T1000 (cell line): ENCODE measurements at places on chromosomes 11 and 22.

- no peak for DNase-seq
Measured at GRCh38 chr22:23518376-23519187, 61.5 kb downstream of the IGLL1 start.

- DNase-seq = no peak
Measured at GRCh38 chr22:45285263-45286058, 712 bp downstream of the UPK3A start.

- DNase-seq = no peak
Measured at GRCh38 chr11:96234866-96235441, 108.0 kb downstream of the MAML2 start.

DNA sequence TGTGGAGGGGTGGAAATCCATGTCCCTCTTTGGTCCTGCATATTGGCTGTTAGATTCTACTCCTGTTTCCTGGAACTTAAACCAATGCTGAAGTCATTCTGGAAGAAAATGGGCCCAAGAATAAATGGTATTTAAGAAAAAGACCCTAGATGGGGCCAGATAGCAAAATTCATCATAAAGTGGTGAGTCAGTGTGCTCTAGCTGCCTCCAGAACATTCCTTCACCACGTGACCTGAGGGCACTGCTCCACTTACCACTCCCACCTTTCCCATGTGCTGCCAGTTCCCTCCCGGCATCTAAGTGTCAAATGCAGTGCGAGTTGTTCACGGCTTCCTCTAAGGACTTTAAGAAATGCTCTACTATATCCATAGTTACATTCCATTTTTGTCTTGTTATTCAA lies 30.9 kb upstream of the NAP1L4 start:
- no peak for DNase-seq

- DNase-seq = no peak
Measured at GRCh38 chr11:2800655-2801531, 84.7 kb downstream of the CDKN1C start.

DNA sequence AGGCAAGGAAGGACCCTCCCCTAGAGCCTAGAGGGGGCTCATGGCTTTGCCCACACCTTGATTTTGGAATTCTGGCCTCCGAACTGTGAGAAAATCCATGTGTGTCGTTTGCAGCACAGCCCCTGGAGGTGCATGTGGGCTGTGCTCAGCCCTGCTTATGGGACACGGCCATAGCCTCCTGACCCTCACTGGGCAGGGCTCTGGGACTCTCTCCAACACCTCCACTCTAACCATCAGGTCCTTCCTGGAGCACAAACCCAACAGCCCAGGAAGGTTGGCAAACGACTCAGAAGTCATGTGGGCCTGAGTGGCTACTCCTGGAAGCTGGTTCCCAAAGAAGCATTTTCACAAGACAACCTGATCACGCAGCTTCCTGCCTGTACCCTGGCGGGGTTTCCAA lies 144.1 kb downstream of the CTTN start:
- no peak for DNase-seq

GRCh38 chr11:1842149-1843097 lies 3.6 kb downstream of the TNNI2 start:
- DNase-seq = no peak

GRCh38 chr11:71251761-71252268 lies 562 bp downstream of the SHANK2 start:
- DNase-seq = peak; percentile 46

- no peak for DNase-seq
Measured at GRCh38 chr11:42960521-42961088, 351.2 kb upstream of the API5 start.

DNA sequence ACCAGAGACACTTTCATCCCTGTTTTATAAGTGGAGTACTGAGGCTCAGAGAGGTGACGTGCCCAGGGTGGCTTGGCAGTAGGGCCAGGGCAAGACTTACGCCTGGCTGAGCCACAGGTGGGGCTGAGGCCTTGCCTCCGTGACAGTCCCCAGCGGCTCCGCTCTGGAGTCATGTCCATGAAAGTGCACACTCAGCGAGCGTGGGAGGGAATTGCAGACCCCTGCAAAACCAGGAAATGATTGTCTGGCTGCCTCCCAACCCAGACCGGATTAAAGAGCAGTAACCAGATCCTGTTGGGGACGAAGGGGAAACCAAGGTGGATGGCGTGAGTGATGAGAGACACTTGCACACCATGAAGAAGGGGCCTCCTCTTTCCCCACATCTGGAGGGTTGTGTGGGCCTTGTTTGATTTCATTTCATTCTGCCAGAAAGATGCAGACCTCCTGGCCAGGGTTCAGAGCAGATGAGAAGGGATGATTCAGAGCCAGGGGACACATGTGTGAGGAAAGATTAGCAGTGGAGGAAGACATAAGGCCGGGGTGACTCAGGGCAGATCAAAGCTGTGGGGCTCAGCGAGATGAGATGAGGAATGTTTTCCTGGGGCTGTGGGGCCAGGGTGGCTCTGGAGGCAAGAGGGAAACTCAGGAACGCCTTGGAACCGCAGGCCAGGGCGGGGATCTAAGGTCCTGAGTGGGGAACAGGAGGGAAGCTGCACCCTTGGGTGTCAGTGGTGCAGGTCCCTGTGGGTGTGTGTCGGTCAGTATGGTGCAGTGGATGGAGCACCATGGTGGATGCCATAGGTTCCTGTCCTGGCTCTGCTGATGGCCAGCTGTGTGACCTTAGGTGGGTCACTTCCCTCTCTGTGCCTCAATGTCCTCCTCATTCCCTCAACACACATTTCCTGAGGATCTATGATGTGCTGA lies 29.9 kb upstream of the LRRC32 start:
- DNase-seq = peak; percentile 81

DNA sequence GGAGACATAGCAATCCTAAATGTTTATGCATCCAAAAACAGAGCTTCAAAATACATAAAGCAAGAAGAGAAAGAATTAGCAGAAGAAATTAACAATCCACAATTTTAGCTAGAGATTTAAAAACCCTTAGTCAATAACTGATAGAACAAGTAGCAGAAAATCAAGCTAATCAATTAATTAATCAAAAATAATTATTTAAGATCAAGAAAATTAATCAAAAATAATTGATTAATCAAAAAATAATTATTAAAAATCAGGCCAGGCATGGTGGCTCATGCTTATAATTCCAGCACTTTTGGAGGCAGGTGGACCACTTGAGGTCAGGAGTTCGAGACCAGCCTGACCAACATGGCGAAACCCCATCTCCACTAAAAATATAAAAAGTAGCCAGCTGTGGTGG lies 29.2 kb downstream of the C11orf24 start:
- no peak for DNase-seq

DNA sequence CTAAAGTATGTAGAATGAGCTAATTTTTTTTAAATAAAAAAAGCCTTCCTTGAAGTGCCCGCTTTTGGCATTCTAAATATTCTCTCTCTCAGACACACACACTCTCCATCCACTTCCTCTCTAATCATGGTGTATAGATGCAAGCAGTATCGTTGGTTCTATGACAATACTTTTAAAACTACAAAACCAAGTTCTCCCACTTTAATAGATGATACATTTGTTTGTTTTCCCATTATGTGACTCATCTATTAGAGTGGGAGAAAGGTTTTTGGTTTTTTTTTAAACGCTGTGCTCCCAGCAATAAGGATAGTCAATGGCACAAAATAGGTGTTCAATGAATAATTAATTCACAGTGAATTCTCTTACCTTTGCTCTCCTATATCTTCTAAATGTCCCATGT lies 44.6 kb downstream of the FZD4 start:
- DNase-seq = no peak

- no peak for DNase-seq
Measured at GRCh38 chr11:46050662-46051061, 70.6 kb downstream of the PHF21A start.

GRCh38 chr22:46104170-46104880 lies 46.0 kb upstream of the PPARA start:
- DNase-seq = no peak

DNA sequence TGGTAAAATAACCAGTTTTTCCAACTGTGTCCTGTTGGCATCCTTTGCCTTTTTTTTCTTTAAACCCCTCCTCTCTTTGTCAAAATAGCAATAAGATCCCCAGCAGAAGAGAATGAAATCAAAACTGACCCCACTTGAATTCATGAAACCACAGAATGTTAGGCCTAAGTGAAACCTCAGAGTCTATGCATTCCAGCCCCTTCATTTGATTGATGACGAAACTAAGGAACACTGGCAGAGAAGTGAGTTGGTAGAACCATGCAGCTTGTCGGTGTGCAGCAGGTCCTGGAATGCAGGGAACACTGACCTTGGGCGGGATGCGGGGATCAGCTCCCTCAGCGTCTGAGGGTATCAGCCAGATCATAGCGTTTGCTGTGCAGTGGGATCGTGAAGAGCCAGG lies 57.5 kb downstream of the GRK3 start:
- DNase-seq = no peak

- DNase-seq = no peak
Measured at GRCh38 chr11:64352099-64352994, 6.6 kb upstream of the RPS6KA4 start.

DNA sequence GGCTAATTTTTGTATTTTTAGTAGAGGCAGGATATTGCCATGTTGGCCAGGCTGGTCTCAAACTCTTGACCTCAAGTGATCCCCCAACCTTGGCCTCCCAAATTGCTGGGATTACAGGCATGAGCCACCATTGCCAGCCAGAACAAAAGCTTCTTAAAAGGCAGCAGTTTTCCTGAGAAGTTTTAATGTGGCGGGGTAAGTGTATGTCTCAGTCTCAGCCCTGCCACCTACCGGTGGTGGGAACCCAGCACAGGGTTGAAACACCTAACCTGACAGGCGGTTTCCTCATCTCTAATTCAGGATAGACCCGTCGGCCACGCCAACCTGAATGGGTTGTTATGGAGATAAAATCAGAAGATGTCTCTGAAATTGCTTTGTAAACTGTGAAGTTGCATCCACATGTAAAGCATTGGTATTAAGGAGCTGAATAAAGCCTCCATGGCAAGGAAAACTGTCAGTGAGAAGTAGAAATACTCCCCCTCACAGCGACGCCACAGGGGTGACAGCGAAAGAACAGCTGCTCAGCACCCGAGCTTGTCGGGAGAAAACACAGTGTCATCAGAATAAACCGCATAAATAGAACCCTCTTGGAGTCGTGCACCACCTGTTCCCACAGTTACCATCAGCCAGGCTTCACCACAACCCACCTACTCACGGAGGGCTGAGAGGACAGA lies 165.9 kb upstream of the NCAM1 start:
- no peak for DNase-seq

DNA sequence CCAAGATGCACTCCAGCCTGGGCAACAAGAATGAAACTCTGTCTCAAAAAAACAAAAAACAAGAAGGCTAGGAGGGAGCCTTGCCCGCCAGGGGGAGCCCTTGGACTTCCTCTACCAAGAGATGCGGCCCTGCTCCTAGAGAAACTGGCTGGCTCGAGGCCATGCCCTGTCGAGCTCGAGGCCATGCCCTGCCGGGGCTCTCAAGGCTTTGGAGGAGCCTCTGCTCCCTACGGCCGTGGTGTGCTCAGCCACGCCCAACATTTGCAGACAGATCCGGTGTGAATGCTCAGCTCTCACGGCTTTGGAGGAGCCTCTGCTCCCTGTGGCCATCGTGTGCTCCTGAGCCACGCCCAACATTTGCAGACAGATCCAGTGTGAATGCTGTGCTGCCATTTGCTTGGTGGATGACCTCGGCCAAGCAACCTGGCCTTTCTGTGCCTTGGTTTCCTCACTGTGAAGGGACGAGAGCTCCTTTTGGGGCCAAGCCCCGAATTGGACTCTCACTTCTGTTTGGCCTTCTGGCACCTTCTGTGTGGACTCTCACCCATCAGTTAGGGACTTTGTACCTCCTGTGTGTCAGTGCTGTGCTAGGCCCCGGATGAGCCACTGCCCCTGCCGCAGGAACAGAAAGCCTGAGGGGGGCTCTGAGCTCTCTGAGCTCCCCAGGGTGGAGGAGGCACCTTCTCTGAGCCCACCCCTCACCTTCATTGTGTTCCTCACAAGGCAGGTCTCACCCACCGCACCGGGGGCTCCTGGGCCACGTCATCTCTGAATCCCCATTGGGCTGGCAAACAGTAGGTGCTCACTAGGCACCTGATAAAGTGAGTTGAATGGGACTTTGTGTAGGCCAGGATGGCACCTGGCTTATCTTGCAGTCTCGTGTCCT lies 14.1 kb downstream of the C11orf24 start:
- DNase-seq = peak; percentile 93

GRCh38 chr11:114207096-114207495 lies 89.1 kb upstream of the NNMT start:
- no peak for DNase-seq

DNA sequence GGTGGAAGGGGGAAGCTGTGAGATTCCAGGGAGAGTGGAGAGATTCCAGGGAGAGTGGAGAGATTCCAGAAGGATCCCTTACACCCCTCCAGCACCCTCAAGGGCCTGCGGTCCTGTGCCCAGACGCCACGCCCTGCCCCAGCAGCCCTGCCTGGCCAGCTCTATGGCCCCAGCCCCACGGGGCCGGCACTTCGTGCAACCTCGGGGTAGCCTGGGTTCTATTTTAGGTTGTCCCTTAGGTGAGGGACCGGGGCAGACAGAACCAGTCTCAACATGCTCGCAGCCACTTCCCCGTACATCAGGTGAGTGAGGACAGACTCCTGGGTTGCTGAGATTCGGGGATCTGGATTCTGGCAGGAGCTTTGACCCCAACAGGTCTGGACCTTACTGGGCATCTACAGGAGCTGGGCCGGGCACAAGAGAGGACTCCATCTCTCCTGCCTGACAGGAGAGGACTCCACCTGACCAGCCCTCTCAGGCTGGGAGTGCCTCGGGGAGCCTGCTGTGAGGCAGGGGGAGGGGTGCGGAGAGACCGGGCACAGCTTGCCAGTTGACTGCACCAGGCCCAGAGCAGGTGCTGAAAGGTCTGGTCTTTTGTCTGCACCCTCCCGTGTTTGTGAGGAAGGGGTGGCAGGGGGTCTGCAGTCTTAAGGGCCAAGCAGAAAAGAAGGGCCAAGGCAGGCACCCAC lies 8.5 kb upstream of the ADORA2A start:
- no peak for DNase-seq

GRCh38 chr11:43366677-43367076 lies 8.0 kb downstream of the TTC17 start:
- no peak for DNase-seq
